AG04450 (cell line): ENCODE measurements at places on chromosomes 4 and X.

GRCh38 chr4:100849319-100849718, 331.5 kb upstream of the EMCN start:
- no peak for DNase-seq

GRCh38 chr4:146661367-146661766, 22.7 kb downstream of the POU4F2 start:
- DNase-seq = no peak

DNA sequence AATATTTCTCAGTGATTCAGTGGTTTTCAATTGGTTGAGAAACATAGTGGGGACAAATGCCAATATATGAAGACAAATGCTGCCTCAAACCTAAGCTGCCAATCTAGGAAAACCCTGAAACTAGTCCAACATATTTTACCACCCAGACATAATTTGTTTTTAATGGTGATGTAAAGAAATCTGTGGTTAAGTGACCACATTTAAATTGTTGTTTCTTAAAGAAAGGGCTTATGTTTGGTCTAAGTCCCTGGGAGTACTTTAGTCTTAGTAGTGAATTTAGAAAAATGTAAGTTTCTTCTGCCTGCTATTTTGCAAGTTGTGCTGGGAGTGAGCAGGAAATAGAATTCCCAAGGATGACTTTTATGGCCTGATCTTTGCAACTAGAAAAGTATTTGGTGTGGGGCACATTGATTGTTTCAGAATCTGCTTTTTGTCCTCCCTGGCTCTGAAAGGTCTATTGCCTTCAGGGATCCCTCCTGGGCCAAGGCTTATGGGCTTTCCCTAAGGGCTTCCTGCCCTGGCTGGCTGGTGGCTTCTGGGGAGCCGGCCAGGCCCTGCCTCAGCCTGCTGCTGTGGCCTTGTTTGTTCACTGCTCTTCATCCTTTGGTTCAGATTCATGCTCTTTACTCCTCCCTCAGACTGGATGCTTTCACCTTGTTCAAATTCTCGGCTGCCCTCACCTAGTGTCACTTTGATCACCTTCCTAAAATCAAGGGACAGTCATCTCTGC, 169.8 kb upstream of the JADE1 start:
- no peak for DNase-seq

- DNase-seq = no peak
Measured at GRCh38 chr4:152613351-152613750, 66.4 kb downstream of the TMEM154 start.

- DNase-seq = no peak
Measured at GRCh38 chr4:71253545-71253944, 85.3 kb upstream of the SLC4A4 start.

GRCh38 chrX:50565718-50566117, 95.1 kb upstream of the DGKK start:
- no peak for DNase-seq

DNA sequence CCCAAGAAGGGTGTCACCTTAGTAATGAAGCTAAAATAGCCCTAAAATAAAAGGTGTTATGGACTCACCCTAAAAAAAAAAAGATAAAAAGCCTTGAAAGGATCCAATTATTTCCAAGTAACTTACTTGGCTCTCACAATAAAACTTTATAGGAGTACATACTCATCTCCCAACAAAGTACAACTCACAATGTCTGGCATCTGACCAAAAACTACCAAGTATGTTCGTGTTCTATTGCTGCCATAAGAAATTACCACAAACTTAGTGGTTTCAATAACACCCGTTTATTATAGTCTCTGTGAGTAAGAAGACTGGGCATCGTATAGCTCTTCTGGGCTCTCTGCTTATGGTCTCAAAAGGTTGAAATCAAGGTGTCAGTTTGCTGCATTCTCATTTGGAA, 51.0 kb downstream of the BEX1 start:
- no peak for DNase-seq

DNA sequence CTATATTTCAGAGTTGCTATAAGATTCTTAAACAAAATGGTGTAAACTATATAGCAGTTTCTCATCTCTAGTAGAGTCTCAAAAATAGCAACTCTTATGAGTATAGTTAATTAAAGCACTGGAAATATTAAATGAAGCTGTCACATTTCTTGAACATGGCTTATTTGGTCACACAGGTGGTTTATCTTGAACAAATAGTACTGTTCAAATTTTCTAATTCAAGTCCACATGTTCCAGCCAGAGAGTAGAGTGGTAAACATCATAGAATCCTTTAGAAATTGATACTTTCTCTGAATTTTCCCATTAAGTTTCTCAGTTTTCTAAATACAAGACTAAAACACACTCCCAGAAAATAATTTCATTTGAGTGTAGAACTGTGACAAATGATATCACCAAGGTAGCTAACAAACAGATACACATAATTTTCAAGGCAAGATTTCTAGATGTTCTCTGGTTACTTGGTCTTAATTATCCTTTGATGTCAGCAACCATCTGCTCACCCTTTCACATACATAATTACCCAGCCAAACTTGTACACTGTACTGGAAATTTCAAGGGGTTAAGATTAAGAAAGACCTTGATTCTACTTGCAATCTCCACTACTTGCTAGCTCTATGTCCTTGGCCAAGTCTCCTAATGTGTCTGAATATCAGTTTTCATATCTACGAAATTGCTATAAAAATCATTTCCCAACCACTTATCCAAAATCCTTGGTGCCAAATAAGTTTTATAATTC, 24.3 kb upstream of the PAK3 start:
- no peak for DNase-seq

- no peak for DNase-seq
Measured at GRCh38 chrX:115322375-115322774, 32.9 kb downstream of the LUZP4 start.

DNA sequence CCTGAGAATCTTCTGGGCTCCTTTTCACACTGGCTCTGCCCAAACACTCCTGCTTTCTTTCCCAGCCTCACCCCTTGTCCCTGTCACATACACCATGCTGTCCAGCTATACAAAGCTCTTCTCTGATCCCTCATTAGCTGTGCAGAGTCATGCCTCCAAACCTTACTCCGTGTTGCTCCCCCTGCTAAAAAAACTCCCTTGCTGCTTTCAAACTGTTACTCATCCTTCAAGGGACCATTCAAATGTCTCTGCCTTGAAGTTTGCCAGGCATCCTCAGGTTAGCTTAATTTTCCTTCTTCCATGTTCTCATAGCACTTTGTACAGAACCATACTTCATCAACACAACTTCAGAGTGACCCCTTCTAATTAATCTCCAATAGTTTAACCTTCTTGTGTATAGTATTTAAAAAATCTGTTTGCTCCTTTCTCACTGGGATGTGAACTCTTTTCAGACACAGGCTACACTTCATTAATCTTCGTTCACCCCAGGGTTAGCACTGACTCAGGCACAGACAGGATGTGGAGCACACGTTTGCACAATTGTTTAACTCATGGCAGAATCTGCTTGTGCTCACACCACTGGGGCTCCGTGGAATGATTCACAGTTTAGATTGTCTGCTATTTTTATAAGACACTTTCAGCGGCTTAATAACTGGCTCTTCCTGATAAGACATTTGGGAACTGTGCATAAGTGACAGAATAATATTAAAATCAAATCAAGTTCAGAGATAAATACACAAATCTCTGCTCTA, 21.4 kb upstream of the SEL1L3 start:
- DNase-seq = peak; percentile 33

DNA sequence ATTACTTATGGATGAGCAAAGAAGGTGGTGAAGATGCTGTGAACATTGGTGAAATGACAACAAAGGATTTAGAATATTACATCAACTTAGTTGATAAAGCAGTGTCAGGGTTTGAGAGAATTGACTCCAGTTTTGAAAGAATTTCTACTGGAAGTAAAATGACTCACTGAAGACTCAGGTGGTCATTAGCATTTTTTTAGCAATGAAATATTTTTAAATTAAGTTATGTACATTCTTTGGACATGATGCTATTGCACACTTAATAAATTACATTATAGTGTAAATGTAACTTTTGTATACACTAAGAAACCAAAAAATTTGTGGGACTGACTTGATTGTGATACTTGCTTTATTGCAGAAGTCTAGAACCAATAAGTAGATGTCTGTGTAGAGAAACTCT, 56.9 kb downstream of the USO1 start:
- no peak for DNase-seq

DNA sequence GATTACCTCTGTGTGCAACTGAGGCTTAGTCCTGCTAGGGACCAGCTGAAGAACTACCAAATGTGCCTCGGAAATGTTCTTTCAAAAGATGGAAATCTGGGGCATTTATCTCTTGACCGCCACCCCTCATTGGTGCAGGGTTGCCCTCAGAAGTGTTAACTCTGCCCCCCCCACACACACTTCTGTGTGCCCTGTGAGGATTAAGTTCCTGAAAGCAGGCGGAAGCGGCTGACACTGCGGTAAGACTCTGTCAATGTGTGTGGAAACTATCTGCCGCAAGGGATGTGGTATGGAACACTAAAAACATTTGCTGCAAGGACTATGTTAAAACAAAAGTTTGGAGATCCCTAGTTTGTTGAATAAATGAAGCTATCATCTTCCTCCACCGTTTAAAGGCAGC, 106.9 kb upstream of the NDP start:
- DNase-seq = no peak

- no peak for DNase-seq
Measured at GRCh38 chrX:3638280-3638873, 75.1 kb downstream of the PRKX start.

DNA sequence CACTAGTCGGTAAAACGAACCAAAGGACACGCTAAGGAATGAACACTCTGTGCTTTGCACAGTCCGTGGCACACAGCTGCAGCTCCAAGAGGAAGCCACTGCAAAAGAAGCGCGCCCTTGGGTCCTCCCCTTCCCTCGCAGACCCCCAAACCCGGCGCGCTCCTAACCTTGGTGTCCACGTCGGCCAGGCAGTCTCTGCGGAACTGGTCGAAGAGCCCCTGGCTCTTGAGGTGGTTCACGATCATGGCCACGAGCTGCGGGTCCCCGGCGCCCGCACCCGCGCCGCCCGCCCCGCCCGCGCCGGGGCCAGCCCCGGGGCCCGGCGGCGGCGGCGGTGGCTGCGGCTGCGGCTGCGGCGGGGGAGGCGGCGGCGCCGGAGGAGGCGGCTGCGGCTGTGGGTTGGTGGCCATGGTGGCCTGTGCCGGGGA, 333 bp downstream of the BOD1L1 start:
- DNase-seq = no peak

- no peak for DNase-seq
Measured at GRCh38 chrX:13845721-13846378, 29.0 kb upstream of the GPM6B start.

DNA sequence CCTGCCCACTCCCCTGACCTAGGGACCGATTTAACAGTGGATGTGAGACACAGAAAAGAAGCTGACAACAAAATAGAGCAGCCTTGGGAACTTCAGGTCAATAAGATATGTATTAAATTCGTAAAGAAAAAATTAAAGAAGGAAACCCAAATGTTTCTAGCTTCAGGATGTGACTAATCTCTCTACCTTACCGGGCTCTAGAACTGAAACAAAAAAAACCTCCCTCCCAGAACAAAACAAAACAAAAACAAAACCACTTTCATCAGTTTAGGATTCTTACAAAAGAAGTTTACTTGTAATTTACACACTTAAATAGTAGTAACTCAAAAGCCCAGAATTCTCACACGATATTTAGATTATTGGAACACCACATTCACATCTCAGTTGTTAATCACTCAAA, 185.8 kb upstream of the RPS6KA3 start:
- no peak for DNase-seq

- DNase-seq = no peak
Measured at GRCh38 chr4:77007358-77008230, 58.0 kb downstream of the SEPTIN11 start.

DNA sequence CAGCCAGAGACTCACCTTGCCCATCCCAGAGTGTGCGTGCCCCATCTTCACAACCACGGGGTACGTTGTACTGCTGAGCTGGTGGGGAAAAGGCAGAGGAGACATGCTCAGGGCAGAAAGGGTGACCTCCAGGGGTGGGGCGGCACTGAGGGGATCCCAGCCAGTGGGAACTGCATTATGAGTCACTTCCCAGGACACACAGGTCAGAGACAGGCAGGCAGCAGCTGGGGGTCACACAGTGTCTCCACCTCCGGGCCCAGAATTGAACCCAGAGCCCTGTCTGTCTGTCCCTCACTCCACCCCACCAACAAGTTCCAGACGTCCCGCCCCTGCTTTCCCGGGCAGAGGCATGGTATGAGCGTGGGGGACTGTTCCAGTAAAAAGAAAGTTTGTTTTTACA, 4.8 kb upstream of the TIMP1 start:
- DNase-seq = no peak

DNA sequence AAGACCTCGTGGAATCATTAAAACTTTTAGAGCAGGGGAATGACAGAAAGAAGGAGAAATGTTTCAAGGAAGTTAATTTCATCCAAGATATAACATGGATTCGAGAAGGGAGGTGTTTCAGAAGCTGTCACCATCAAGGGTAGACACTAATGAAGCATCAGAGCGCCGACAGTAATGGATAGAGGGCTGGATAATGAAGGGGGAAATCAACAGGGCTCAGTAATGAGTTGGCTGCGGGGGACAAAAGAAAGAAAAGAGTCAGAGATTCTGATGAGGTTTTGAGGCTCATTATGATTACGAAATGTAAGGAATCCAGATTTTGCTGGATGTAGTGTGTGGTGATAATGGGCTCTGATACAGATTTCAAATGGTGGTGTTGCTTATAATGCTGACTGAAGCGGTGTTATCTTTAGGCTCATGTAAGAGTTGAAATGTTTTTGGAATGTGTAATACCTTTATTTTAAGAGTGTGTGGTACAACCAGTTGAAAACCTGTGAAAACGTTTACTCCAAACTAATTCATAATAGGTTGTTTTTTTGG, 39.3 kb upstream of the TENM3 start:
- DNase-seq = no peak

GRCh38 chr4:26141911-26142638, 178.7 kb upstream of the RBPJ start:
- DNase-seq = peak; percentile 65

DNA sequence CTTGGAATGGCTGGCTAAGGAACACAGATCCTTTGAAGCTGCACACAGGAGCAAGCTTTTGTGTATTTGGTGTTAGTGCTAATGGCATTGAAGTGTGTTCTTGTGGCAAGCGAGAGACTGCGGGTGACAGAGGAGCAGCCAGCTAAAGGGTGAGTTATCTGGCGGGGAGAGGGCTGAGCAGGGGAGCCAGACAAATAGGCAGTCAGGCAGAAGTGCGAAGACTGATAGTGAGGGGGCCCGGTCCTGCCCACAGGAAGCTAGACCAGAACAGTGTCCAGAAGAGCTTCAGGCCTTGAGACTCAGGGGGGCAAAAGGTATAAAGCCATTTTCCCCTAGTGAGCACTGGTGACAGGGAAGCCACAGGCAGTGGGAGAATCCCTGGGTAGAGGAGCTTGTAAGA, 49.6 kb upstream of the MAMLD1 start:
- no peak for DNase-seq

GRCh38 chr4:151133311-151133710, 33.9 kb downstream of the RPS3A start:
- DNase-seq = no peak

- DNase-seq = no peak
Measured at GRCh38 chr4:81634766-81635549, 163.3 kb upstream of the RASGEF1B start.

DNA sequence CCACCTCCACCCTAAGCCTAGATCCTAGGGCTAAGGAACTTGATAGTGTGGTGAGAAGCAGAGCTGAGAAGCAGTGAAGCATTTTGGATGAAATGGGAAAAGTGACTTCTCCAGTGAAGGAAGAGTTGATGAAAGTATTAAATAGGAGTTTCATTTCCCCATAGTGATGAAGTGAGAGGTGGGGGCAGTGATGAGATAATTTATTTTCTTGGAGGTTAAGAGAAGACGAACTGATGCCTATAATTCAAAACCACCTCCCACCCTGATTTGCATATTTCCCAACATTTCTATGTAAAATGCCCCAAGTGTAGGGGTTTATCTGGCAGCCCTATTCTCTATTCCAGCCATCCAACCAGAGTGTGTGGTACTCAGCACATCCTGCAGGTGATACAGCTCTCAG, 6.3 kb downstream of the LONRF3 start:
- no peak for DNase-seq
